ENCODE measurements at places on chromosomes 5 and 9.

- no peak for DNase-seq
These were observed 94.7 kb downstream of the NLN start for GRCh38 chr5:65816729-65817128.

- DNase-seq = no peak
These were observed 50.2 kb upstream of the ZNF366 start for GRCh38 chr5:72557167-72558045.

DNA sequence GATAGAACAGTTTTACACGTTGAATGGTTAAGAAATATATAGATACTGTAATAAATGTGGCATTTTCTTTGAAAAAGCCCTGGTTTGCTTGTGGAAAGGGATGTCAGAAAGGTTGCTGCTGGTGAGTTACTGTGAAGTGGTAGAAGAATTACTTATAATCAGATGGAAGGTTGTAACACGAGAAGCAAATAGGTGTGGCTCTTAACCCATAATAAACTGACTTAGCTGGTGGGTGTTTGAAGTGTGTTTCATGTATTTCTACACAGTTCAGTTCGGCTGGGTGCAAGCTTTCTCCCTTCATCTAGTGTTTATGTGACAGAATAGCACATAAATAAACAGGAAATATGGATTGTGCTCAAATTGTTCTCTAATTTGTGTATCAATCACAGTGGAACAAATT is 5.5 kb downstream of the CNOT6 start:
- DNase-seq = no peak

DNA sequence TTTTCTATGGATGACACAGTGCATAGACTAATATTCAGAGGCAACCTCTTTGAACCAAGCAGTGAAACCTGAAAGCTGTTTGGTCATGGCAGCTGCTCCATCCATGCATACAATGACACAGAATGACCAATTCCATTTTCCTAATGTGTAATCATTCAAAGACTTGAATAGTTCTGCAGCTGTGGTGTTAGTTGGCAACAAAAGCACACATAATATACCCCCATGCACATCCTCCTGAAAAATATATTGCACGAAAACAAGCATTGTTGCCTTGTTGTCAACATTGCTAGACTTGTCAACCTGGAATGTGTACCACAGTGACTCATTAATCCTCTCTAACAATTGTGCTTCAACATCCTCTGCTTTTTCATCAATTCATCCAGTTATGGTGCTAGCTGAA is 71.0 kb upstream of the SEMA6A start:
- DNase-seq = no peak

DNA sequence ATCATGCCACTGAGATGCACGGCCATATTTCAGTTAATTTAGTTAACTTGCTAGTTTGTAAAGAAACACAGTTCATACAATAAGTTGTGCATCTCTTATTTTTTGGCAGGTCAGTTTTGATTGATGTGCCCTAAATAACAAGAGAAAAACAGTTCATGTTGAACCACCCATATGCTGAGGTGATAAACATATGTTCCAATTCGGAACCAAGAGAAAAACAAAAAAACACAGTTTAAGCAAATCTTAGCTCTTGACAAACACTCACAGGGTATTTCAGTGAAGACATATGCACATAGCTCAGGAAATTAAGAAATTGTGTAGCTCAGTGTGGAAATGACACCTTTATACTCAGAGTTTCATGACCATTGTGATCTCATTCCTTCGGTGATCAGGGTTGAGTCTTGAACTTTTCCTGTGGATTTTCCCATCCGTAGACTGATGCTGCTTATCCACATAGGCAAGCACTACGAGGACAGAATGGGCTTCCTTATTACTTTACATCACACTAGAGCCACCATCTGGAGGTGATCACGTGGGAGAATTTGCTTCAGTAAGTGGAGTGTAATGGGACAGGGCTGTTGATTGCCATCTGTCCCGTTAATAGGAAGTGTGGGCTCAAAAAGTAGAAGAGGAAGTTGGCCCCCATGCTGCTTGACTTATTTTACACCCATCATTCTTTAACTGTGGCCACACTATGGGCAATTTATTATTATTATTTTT is 773.0 kb downstream of the MTRR start:
- DNase-seq = no peak

- DNase-seq = no peak
These were observed 234.1 kb upstream of the ANKRD55 start for GRCh38 chr5:56467176-56467717.

DNA sequence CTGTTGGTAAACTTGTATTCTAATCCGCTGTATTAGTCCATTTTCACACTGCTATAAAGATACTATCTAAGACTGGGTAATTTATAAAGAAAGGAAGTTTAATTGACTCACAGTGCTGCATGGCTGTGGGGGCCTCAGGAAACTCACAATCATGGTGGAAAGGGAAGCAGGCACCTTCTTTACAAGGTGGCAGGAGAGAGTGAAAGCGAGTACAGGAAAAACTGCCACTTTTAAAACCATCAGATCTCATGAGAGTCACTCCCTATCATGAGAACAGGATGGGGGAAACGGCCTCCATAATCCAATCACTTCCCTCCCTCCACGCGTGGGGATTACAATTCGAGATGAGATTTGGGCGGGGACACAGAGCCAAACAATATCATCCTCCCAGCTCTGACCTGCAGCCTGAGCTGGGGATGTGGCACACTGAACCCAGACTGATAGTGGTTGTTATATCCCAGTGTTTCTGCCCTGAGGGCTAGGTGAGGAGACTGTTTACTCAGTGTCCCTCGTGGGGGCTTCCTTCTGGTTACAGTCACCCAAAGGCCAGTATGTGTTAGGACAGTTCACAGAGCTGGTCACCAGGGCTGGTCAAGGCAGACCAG is 488.3 kb downstream of the KDM4C start:
- DNase-seq = no peak

- no peak for DNase-seq
These were observed 21.9 kb downstream of the CD14 start for GRCh38 chr5:140611020-140611521.

GRCh38 chr9:106911951-106912350 is 49.0 kb downstream of the ZNF462 start:
- DNase-seq = no peak

- DNase-seq = no peak
These were observed 264.7 kb downstream of the TRIM32 start for GRCh38 chr9:116951588-116952435.

DNA sequence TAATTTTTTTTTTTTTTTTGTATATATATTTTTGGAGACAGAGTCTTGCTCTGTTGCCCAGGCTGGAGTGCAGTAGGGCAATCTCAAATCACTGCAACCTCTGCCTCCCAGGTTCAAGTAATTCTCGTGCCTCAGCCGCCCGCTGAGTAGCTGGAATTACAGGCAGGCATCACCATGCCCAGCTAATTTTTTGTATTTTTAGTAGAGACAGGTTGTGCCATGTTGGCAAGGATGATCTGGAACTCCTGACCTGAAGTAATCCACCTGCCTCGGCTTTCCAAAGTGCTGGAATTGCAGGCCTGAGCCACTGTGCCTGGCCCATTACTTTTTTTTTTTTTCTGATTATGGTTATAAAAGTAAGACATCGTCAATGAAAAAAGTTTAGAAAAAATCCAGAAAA is 84.0 kb upstream of the LMNB1 start:
- DNase-seq = no peak

DNA sequence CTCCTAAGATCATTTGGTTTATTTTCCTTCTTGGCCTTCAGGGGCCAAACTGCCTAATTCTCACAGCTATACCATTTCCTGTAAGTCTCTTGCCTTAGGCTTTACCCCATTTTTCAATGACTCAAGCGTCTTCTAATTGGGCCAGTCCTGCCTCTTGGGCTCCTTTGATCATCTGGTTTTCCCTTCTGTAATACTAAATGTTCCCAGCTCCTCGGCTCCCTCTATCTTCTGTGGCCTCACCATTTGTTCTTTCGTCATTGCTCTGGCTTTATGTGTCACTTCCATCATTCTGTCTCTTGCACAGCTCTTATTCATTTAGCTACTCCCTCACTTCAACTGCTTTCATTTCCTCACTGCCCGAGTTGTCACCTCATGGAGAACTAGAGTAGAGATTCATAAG is 14.5 kb upstream of the SPINK7 start:
- no peak for DNase-seq

DNA sequence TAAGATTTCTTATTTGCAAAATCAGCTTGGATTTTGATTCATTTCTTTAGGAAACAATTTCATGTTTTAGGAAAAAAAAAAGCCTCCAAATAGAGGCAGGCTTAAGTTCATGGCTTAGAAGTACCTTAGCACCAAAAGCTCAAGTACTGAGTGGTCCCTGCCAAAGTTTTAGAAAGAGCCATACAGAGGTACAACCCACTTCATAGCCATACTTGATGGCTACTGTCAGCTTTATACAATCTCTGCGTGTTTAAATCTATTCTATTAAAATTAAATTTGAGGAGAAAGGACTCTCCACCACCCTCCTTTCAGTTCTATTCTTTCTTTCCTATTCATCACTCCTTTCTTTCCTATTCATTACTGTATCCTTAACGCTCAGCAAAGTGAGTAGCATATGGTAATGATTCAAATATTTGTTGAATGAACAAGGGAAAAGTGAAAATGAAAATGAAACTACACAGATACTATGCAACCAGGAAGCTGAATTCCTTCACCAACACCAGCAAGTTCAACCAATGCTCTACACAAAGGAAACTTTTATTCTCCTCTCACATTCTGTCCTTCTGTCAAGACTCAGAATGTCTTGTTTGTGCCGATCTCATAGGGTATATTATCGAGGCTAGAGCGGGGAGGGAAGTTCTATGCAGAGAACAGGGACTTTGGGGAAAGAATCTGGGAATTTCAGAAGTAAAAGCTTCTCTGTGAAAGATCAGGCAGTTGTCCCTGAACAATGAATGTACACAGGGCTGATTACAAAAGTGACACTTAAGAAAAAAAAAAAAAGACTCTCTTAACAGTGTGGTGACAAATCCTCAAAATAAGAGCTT is 138.6 kb upstream of the SPEF2 start:
- no peak for DNase-seq

DNA sequence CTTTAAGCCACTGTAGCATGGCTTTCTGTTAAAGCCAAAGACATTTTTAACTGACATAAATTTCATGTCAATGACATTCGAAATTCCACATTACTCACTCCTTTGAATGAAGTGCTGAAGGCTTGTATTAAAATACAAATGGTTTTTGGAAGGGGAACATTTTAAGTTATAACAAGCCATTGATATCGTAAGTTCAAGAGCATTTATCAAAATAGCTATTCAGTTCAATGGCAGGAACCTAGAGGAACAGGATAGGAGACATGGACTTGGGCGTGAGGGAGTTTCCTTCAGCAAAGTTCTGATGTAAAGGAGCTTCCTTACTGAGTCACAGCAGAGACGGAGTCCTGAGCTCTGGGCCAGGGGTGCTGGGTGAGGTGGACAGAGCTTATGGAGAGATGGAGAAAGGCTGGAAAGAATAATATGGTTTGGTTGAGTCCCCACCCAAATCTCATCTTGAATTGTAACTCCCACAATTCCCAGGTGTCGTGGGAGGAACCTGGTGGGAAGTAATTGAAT is 631.8 kb downstream of the BNC2 start:
- no peak for DNase-seq

DNA sequence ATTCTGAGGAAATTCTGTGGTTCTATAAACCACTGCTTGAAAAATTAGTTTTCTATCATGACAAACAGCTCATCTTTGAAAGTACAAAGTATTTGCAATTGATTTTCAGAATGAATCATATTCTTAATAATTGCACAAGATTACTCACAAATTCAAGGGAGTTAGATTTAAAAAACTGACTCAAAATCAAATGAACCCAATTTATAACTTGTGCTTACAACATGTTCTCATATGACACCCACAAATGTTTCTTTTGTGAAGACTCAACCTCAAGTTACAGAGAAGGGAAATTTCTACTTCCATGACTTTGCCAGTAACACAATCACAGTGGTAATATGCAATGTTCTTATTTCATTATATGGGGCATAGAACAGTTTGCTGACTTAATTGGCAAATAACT is 272.0 kb upstream of the ACTBL2 start:
- DNase-seq = no peak

DNA sequence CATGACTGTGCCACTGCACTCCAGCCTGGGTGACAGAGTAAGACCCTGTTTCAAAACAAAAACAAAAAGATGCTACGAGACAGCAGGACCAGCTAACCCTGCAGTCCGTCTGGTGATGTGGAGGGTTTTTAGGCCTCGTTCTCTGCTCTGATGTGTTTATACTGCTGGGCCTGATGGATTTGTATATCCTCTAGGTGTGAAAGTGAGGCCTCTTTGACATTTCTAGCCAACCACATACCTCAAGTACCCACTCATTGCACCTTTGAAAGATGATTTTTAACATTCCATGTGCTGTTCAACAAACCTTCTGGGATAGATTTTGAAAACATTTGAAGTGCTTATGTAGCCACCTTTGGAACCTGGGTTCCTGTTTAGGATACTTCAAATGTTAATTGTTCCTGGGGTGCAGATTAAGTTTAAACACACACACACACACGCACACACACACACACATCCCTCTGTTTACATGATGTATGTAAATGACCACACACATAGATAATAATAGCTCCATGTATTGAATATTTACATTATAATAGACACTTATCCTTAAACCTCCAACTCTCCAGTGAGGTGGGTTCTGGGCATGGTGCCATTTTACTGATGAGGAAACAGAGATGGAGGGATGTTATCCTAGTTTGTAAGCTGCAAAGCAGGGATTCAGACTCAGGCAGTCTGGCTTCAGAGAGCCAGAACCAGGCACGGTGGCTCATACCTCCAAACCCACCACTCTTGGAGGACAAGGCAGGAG is 48.8 kb upstream of the GOLPH3 start:
- no peak for DNase-seq

DNA sequence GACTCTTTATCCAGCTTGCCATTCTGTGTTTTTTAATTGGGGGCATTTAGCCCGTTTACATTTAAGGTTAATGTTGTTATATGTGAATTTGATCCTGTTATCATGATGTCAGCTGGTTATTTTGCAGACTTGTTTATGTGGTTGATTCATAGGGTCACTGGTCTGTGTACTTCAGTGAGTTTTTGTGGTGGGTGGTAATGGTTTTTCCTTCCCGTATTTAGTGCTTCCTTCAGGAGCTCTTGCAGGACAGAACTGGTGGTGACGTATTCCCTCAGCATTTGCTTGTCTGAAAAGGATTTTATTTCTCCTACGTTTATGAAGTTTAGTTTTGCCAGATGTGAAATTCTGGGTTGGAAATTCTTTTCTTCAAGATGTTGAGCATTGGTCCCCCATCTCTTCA is 381.1 kb downstream of the MAN2A1 start:
- no peak for DNase-seq

All from anterior cingulate cortex (tissue), 58 donors.